ENCODE measurements at places on chromosomes 1 and 21.

GRCh38 chr1:25216123-25216522, 16.2 kb downstream of the SYF2 start:
- no peak for DNase-seq

DNA sequence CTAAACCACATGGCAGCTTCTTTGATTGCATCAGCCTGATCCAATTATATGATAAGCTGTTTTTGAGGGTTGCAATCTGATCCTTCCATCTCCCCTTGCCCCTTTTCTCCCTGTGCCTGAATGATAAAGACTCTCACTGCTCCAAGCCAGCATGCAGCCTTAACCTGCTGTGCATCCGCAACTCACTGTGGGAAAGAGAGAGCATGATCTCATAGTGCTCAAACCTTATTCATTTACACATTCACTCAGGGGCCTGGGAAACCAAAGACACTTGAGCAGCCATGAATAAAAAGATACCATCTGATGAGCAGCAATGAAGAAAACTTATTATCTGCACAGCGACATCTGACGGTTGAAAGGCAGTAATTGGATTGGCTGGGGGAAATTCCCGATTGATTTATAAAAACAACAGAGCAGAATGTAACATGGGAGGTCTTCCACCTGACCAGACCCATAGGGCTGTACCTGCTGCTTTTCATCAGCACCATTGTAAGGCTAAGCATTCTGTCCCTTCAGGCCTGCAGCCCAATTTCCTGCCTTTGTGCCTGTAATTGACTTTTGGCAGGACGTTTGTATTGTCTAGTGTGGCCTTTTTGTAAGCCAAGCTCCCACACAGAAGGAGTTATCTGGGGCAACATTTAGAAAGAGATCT, 62.5 kb downstream of the KIAA0040 start:
- no peak for DNase-seq

DNA sequence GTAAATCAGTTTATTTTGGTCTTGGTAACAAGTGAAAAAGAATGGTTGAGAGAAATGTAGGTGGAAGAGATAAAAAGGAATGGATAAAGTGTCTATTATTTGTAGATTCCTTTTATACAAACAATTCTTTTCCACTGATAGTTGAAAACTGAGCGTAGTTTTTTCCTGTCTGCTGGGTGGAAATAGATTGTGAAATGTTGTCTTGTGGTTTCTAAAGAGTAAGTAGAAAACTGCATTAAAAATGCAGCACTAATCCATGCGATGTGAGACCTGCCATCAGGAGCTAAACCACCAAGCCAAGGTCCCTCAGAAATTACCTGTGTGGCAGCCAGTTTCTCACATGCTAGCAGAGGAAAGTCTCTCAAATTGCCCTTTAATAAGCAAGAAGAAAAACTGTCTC, 103.2 kb upstream of the SLC44A3 start:
- no peak for DNase-seq

- DNase-seq, result no peak
Measured at GRCh38 chr1:112509005-112509659, 367 bp downstream of the WNT2B start.

GRCh38 chr1:65172936-65173690, 25.1 kb downstream of the AK4 start:
- no peak for DNase-seq
